ENCODE measurements at places on chromosomes 2 and 18. TPM values are rescaled to one million over a fixed set of nuclear protein-coding genes. Genes with fewer than 3 reads are reported as not detected.
A peak's percentile ranks its signal among the peaks of the same experiment; 100 is the strongest.

DNA sequence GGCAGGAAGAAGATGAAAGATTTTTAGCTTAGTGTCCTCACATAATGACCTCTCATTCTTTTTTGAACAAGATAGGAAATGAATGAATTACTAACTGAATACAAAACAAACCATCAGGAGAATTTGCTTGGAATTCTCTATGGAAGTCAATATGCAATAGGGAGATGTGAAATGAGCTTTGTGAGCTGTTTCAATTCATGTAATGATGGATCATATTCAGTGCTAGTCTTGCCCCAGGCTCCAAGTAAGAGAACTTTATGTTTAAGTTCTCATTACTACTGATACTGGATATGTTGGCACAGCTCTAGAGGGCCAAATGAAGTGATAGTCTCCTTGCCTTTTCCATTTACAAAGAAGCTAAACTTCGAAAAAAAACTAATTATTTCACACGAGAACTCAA is 29.2 kb downstream of the MYOM1 start:
- no peak for DNase-seq
- H3K27me3 ChIP-seq = no peaks in the 10 kb centered on the region
- H3K36me3 ChIP-seq = no peaks in the 10 kb centered on the region
- no peak overlapping the region for H3K4me3 ChIP-seq

- DNase-seq = no peak
- H3K4me3 ChIP-seq = no peak overlapping the region
- no peaks in the 10 kb centered on the region for H3K4me1 ChIP-seq
- no peaks in the 10 kb centered on the region for H3K36me3 ChIP-seq
- no peak overlapping the region for H3K27ac ChIP-seq
Measured at GRCh38 chr2:134314681-134315368, 61.0 kb downstream of the MGAT5 start.

GRCh38 chr2:143822736-143823135 is 693.5 kb downstream of the ARHGAP15 start:
- H3K27me3 ChIP-seq = no peaks in the 10 kb centered on the region
- H3K4me1 ChIP-seq = no peaks in the 10 kb centered on the region
- no peak for DNase-seq
- no peak overlapping the region for H3K27ac ChIP-seq
- H3K4me3 ChIP-seq = no peak overlapping the region
- H3K36me3 ChIP-seq = no peaks in the 10 kb centered on the region

DNA sequence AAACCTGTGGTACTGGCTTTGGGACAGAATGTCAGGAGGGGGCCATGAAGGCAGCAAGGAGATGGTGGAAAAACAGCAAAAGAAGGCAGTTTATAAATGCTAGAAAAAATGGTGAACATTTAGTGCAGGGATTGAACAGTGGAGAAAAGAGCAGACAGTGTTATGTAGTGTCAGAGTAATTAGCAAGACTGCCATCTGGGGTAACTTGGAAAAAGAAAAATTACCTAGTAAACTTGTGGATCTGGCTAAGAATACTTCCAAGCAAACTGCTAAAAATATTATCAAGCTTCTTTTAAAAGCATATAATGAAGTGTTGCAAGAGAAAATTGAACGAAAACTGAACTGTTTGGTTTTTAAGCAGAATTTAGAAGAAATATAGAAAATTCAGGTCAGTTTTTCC is 267.8 kb downstream of the INSIG2 start:
- no peak overlapping the region for H3K4me3 ChIP-seq
- H3K27ac ChIP-seq = no peak overlapping the region
- no peaks in the 10 kb centered on the region for H3K27me3 ChIP-seq
- no peaks in the 10 kb centered on the region for H3K4me1 ChIP-seq

DNA sequence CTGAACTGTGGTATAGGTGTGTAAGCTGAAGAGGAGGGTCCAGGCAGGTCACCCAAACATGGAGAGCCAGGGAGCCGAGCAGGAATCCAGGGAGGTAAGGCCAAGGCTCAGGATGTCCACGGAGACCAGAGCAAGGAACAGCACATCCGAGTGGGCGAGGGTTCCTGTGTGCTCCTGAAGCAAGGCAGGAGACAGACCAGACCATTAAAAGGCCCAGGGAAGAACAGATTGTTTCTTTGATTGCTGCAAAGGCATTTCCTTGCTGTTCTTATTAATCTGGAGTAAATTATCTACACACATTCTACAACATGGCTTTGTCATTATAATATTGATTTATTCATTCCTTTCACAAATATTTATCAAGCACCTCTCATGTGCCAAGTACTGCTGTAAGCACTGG is 50.1 kb upstream of the SPTBN1 start:
- H3K27ac ChIP-seq = no peak overlapping the region
- no peaks in the 10 kb centered on the region for H3K36me3 ChIP-seq
- peaks cover 8% of the 10 kb centered on the region for H3K27me3 ChIP-seq
- no peak for DNase-seq
- H3K4me1 ChIP-seq = no peaks in the 10 kb centered on the region
- no peak overlapping the region for H3K4me3 ChIP-seq

GRCh38 chr2:118667964-118668363 is 179.5 kb downstream of the EN1 start:
- no peak overlapping the region for H3K27ac ChIP-seq
- H3K27me3 ChIP-seq = no peaks in the 10 kb centered on the region
- DNase-seq = peak; percentile 55
- no peaks in the 10 kb centered on the region for H3K36me3 ChIP-seq
- no peak overlapping the region for H3K4me3 ChIP-seq
- H3K4me1 ChIP-seq = no peaks in the 10 kb centered on the region

- no peak for DNase-seq
- no peaks in the 10 kb centered on the region for H3K4me1 ChIP-seq
- no peak overlapping the region for H3K4me3 ChIP-seq
- no peaks in the 10 kb centered on the region for H3K27me3 ChIP-seq
- H3K27ac ChIP-seq = no peak overlapping the region
Measured at GRCh38 chr2:221791844-221792243, 219.7 kb upstream of the EPHA4 start.

GRCh38 chr2:130882111-130882690 is 45.5 kb downstream of the ARHGEF4 start:
- DNase-seq = no peak
- no peak overlapping the region for H3K4me3 ChIP-seq
- H3K4me1 ChIP-seq = no peaks in the 10 kb centered on the region
- H3K27me3 ChIP-seq = no peaks in the 10 kb centered on the region
- H3K27ac ChIP-seq = no peak overlapping the region
- H3K36me3 ChIP-seq = no peaks in the 10 kb centered on the region

- H3K4me1 ChIP-seq = no peaks in the 10 kb centered on the region
- no peak overlapping the region for H3K27ac ChIP-seq
- H3K27me3 ChIP-seq = no peaks in the 10 kb centered on the region
Measured at GRCh38 chr2:147076634-147077033, 768.2 kb upstream of the ACVR2A start.

The OSBPL1A gene
- total RNA-seq = 50.5 TPM

The LRRC30 gene
- total RNA-seq = not detected

The CARF gene
- 8.0 TPM for total RNA-seq

The COBLL1 gene
- total RNA-seq = 4.4 TPM

The LIMS3 gene
- 2.6 TPM for total RNA-seq
